ENCODE measurements at places on chromosomes 16 and 17.
A peak's percentile ranks its signal among the peaks of the same experiment; 100 is the strongest.

DNA sequence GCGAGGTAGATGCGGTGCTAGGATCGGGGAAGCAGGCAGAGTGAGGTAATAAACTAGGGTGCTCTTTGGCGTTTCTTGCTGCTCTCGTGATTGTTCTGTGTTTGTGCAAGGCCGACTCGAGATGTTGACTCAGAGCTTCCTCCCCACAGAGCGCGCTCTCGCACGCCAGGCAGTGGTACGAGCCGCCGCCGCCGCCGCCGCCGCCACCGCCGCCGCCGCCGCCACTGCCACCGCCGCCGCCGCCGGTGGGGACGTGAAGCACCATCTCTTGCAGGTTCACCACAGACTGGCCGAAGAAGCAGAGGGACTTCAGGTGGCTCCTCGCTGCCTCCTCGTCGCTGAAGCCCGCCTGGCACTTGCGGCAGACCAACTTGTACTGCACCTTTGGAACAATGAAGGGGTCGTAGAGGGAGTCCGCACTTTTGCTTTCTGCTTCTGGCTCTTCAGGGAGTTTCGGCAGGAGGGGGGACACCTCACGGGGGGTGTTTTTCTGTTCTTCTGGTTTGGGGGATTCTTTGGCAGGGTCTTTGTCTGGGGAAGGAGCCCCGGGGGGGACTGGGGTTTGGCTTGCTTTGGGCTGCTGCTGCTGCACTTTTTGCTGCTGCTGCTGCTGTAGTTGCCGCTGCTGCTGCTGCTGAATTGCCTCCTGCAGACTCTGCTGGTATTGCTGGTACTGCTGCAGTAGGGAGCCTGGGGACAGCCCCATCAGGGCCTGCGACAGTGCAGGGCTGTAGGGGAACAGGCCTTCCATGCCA, 260.2 kb downstream of the ZFHX3 start:
- no peak for DNase-seq

- DNase-seq: no peak
These were observed 13.5 kb downstream of the ACOX1 start for GRCh38 chr17:75965468-75965867.

DNA sequence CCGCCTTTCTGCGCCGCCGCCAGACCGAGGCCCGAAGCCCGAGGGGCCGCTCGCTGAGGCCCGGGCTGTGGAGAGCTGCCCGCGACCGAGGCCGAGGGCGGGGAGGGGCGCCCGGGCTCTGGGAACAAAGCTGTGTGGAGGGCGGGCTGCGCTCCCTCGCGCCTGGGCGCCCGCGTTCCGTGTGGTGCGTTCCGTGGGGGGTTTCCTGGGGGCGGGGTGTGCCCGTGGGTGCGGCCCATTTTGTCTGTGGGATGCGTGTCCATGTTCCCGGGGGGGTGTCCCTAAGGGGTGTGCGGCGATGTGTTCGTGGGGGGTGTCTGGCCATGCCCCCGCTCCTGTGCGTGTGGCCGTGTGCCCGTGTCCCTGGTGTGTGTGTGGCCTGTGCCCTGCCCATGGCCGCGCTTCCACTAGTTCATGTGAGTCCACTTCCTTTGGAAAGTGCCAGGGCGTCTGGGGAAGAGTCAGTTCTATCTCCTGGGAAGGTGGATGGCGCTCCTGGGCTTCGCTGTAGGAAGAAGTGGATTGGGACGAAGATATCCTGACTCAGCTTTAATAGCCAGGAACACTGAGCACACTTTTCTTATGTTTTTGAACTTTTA, 520 bp downstream of the JPT2 start:
- peak; percentile 33 for DNase-seq

DNA sequence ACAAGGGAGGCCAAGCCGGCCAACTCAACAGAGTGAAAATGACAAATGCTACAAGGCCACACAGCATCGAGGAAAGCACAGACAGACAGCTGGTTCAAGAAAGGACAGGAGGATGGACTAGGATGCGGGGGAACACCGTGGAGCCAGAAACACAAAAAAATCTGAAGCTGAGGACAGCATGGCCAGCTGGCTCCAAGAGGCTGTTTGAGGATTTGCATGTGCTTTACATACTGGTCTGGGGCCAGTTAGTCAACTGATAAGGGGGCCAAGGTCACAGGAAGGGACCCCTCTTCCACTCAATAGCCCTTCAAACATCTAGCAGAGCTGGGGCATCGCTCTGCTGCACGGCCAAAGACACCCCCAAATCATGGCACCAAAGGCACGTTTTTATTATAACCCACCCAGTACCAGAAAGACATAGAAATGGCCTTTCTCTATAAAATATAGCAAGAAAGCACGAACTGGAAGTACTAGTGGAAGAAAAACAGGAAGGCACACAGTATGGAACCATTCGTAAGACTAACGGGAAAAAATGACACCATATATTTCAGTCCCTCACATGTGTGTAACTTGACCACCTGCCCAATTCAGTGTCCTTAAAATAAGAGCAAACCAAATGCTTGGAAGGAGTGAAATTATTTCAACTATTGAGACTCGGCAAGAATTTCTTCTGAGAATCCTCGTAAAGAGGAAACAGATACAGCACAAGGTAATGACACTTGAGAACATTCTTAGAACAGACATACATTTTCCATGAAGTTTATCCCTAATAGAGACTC, 7.8 kb upstream of the SRL start:
- DNase-seq: no peak

- peak; percentile 43 for DNase-seq
These were observed 44.4 kb downstream of the IRX3 start for GRCh38 chr16:54242199-54242598.

DNA sequence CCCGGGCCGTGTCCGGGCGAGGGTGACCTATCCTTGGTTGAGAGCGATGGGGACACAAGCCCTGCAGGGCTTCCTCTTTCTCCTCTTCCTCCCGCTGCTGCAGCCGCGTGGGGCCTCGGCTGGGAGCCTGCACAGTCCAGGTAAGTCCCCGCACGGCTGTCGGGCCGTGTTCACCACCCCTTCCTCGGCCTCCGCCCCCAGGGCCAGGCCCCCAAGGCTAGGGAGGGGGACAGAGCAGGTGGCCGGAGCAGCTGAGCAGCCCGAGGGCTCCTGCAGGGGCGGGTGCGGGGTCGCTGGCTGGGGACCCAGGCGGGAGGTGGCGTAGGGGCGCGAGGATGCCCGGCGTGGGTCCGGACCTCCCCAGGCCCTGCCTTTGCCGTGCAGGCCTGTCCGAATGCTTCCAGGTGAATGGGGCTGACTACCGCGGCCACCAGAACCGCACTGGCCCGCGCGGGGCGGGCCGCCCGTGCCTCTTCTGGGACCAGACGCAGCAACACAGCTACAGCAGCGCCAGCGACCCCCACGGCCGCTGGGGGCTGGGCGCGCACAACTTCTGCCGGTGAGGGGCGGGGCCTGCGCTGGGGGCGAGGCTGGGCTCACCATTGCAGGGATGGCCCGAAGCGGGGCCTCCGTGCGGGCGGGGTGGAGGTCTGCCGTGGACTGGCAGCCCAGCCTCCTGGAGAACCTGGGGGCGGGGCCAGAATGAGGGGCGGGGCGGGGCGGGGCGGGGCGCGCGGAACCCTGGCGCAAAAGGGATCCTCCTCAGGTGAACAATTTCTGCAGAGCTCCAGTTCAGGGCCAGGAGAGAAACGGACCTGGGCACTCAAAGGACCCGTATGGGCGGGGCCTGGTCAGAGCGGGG, 631 bp downstream of the KREMEN2 start:
- peak; percentile 72 for DNase-seq

GRCh38 chr16:30728899-30729672, 19.1 kb upstream of the PHKG2 start:
- DNase-seq: no peak

All from OCI-LY7 (cell line).